ENCODE measurements at places on chromosomes 6 and 20.

GRCh38 chr6:130366107-130367005 is 539 bp downstream of the TMEM200A start:
- DNase-seq, result no peak

GRCh38 chr6:53604623-53605190 is 59.8 kb upstream of the GCLC start:
- DNase-seq, result no peak

GRCh38 chr6:39247667-39248194 is 18.5 kb upstream of the KCNK5 start:
- no peak for DNase-seq

- no peak for DNase-seq
Measured at GRCh38 chr6:92362404-92362803, 1057.0 kb downstream of the EPHA7 start.

DNA sequence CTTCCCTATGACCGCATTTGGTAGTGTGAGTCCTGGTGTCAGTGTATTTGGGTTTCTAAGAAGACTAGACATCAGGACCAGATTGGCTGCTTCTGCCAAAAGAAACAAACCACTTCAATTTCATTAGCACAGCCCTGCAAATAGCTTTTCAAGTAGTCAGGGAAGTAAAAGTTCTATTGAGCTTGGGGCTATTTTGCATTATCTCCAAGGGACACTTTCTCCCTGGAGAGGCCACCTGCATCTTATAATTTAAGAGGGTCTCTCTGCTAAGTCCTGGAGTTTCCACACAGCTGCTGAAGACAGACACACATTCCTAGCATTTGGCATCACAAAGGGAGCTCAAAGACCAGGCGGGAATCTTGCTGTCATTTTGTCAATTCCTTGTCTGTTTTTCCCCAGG is 141.2 kb downstream of the BMP2 start:
- DNase-seq, result no peak

GRCh38 chr20:53163486-53163885 is 191.3 kb downstream of the TSHZ2 start:
- DNase-seq, result no peak
